ENCODE measurements at places on chromosomes 4 and X. TPM values are rescaled to one million over a fixed set of nuclear protein-coding genes. Genes with fewer than 3 reads are reported as not detected.
A peak's percentile ranks its signal among the peaks of the same experiment; 100 is the strongest.

DNA sequence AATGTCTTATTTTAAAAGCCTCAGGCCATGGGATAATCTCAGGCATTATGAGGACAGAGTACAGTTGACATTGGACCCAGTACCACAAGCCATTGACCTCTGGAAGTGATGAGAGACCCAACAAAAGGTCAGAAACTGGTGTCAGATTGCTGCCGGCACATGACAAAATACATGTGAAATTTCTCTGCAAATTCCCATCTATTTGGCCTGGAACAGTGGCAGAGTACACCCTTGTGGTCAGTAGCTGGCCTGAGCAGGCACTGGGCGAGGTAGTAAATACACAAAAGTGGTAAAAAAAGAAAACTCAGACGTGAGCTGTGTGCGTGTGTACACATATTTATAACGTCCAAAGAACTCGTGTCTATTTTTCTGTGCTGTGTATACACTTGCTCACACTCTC lies 155.5 kb downstream of the DHX15 start:
- no peak for DNase-seq

GRCh38 chrX:117120700-117121099 lies 657.9 kb upstream of the CT83 start:
- no peak for DNase-seq

GRCh38 chrX:17555846-17556245 lies 180.8 kb downstream of the NHS start:
- DNase-seq, result no peak

DNA sequence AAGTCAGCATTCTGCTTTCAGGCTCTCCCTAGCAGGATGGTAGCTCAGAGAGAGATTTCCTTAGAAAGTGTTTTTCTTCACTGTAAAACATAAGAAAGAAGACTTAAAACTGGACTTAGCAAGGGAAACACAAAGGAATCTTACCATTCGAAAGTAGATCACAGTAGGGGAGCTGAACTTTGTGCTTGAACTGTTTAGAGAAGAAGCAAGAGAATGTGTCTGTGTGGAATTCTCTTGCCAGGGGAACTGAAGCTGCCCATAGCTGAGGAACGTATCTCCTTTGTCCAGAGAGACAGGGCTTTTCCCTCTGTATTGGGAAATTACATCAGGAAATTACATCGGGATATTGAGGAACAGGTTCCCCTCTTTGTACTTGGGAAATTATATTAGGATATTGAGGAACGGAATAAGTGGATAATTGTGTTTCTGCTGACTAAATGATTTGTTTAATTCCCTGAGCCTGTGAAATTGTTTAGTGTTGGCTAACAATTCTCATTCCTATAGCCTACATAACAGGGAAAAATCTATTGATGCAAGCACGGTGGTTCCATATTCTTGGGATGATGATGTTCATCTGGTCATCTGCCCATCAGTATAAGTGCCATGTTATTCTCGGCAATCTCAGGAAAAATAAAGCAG lies 21.2 kb downstream of the SRD5A3 start:
- no peak for DNase-seq

DNA sequence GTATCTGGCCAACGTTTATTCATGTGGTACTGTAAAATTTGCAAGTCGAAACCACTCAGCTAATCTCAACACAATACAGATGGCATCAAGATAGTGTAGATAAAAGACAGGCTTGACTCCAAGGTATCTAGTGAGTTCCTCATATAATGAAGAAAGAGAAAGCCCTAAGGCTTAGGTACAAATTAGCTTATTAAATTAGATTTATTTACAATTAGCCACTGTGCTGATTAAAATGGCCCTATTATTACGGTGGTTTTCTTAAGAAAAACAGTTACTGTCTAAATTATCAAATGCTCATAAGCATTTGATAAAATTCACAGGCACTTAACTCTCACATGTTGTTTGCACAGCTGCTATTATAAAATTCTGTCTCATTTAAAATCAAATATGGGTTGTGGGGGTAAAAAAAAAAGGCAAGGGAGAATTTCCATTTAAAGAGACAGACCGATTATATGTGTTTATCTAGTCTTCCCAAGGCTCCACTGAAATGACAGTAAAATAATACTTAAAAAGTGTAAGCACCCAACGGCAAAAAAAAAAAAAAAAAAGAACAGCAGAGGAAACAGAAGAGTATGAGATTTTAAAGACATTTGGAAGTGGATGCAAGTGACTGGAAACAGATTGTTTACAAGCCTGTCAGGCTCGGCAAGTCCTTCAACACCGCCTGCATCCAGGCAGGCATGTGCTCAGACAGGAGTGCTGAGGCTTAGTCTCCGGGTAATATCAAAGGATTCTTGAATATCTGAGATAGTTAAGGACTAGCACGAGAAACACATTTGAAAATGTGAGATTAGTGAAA lies 55.1 kb downstream of the FAM13A start:
- DNase-seq, result no peak

GRCh38 chr4:2042204-2042946 lies 16.8 kb upstream of the NAT8L start:
- DNase-seq, result peak; percentile 52

DNA sequence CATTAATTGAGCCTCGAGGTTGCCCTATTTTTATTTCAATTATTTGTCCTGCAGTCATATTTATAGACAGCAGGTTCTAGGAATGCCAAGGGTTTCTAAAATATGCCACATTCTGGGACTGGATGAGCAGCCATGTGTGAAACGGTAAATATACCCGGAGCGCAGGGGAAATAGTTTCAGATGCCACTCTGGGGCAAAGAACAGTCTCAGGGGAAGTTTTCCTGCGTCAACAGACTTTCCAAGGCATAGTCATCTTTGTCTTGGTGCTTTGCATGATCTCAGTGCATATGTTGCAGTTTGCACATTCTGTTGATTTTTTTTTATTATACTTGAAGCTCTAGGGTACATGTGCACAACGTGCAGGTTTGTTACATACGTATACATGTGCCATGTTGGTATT lies 71.0 kb downstream of the GPAT3 start:
- DNase-seq, result no peak

- DNase-seq, result no peak
Measured at GRCh38 chrX:9519546-9520216, 54.8 kb downstream of the TBL1X start.

- DNase-seq, result no peak
Measured at GRCh38 chrX:40298572-40299479, 201.1 kb upstream of the BCOR start.

DNA sequence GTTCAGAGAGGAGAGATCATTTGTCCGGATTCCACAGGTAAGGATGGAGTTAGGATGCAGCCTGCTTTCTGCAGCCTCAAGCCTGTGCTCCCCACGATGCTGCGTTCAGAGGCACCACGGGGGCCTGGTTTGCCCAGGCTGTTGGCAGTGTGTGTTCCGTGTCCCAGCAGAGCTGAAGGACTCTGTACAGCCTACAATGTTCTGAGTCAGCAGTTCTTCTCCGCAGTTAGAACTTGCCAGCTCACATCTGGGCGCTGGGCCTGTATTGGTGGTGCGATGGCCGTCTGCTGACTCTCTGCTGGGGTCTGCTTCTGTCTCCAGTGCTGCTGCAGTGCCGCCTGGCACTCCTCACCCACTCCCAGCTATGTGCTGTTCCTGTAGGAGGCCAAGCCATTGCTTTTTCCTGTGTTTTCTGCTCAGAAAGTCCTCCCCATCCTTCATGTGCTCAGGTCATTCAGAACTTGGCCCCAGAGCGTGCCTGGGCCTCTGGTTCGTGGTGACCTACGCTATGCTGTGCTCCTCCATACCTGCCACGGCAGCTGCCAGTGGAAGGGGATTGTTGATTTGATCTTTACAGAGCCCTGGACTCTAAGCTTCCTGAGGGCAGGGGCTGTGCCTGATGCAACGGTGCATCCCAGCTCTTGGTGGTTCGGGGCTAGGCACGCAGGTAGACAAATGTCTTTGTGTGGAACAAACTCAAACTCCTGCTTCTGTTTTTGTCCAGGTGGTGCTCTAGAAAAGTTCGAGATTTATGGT lies 42.6 kb upstream of the TADA2B start:
- DNase-seq, result no peak

- no peak for DNase-seq
Measured at GRCh38 chrX:154096140-154097002, 1.1 kb downstream of the MECP2 start.

- no peak for DNase-seq
Measured at GRCh38 chr4:163590619-163591264, 96.3 kb downstream of the TMA16 start.

DNA sequence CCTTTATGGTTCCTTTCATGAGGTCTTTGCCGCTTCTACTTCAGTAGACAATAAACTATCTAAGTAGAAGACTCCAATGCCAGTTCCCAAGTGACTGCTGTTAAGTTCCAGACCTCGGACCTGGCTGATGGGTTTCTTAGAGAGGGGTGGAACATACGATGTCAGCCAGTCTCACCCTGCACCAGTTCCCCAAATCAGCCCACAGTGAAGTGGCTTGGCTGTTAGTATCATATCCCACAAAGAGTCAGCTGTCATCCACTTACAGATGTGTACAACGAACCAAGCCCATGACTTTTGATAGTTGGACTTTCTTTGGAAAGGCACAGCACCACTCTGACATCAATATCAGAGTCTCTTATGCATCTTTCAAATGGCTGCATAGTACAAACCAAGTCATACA lies 8.1 kb upstream of the KLHL34 start:
- DNase-seq, result no peak

- no peak for DNase-seq
Measured at GRCh38 chr4:121817006-121817405, 6.7 kb downstream of the CCNA2 start.

DNA sequence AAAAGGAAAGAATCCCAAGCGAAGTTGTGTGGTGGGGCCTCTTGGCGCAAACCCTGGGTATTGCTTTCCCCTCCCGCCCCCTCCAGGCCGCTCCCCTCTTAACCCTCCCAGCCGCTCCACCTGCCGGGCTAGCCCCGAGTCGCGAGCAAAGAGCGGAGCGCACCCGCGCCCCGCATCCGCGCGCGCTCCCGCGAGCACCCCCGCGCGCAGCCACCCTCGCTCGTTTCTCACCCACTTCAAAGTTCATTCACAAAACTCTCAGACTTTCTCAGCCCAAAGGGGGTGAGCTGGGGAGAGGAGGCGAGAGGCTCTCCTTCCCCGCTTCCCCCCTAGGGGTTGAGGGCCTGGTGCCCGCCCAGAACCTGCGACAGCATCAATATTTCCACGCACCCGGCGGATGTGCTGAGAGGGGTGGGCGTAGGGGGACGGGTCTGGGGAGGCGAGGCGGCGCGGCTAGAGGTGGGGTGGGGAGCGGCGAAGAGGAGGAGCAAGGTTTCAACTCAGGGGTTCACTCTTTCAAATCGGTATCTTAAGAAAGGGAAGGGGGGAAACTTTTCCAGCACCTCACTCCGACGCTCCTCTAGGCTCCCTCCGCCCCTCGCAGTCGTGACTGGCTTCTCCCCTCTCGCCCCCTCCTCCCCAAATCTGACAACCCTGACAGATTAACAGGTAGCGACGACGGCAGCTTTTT lies 1.8 kb downstream of the MAML3 start:
- DNase-seq, result peak; percentile 76

- DNase-seq, result no peak
Measured at GRCh38 chr4:144296941-144297340, 156.4 kb upstream of the GYPA start.

- no peak for DNase-seq
Measured at GRCh38 chr4:3656416-3657356, 109.5 kb upstream of the ADRA2C start.

DNA sequence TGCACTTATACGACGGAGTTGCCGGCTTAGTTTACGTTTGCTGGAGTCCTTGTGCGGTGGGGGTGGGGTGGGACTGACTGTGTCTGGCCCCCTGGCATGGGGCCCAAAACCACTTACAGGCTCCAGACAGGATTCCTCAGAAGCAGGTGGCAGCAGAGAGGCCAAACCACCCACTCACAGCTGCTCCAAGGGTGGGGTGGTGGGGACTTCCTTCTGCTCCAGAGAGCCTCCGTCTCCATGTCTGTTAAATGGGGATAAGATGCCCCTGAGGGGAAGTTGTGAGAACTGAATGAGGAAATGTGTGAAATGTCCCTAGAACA lies 36.7 kb downstream of the PSAPL1 start:
- no peak for DNase-seq

GRCh38 chr4:153571006-153571545 lies 104.9 kb downstream of the TMEM131L start:
- no peak for DNase-seq

DNA sequence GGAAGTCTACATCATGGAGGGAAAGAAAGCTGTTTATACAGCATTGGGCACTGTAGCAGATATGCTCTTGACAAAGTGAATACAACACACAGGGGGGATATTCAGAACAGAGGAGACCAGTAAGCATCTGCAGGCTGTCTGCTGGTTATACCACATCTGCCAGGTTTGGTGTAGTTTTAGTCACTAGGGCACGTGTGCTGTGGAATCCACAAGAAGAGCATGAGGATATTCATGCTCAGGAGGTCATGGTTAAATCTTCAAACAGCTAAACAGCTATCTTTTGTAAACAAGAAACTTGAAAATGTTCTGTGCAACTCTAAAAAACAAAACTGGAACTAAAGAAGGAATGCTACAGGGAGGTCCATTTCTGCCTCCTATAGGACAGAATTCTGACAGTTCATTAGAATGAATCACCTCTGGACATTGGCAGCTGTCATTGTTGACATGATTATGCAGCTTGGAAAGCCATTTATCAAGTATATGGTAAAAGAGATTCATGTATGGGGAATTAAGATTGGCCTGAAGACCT lies 175.8 kb downstream of the RCHY1 start:
- DNase-seq, result no peak

DNA sequence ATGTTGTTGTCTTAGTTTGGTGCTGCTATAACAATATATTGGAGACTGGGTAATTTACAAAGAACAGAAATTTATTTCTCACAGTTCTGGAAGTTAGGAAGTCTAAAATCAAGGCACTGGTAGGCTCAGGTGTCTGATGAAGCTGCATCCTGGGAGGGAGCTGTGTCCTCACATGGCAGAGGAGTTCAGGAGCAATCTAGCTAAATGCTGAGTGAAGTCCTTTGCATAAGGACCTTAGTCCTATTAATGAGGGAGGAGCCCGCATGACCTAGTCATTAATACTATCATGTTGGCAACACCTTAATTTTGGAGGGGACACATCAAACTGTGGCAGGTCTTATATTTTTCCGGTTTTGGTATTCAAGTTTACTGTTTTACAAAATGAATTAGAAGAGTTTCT lies 36.0 kb upstream of the NSUN7 start:
- DNase-seq, result no peak

DNA sequence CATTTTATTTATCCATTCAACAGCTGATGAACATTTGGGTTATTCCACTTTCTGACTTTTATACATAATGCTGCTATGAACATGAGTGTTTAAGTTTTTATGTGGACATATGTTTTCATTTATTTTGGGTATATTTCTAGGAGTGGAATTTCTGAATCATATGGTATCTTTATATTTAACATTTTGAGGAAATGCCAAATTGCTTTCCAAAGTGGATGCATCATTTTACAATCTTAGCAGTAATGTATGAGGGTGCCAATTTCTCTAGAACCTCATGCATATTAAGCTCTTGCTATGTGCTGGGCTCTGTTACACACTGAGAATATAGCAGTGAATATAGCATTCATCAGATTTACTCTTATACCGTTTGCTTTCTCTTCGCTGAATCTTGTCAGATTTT lies 983.7 kb downstream of the STIM2 start:
- no peak for DNase-seq

The SRPK3 gene
- not detected for total RNA-seq

The TCEAL6 gene
- total RNA-seq, result not detected

The TRIM61 gene
- total RNA-seq, result 1.1 TPM

The UXT gene
- 162 TPM for total RNA-seq

The BTC gene
- total RNA-seq, result not detected

The F8A3 gene
- total RNA-seq, result 9.7 TPM

The CT45A3 gene
- not detected for total RNA-seq

The CT83 gene
- not detected for total RNA-seq

The HEPH gene
- total RNA-seq, result 0.18 TPM

The GAGE12H gene
- not detected for total RNA-seq

The XAGE1A gene
- total RNA-seq, result not detected

The ADGRG2 gene
- not detected for total RNA-seq
